ENCODE measurements at places on chromosomes 1 and 21.

DNA sequence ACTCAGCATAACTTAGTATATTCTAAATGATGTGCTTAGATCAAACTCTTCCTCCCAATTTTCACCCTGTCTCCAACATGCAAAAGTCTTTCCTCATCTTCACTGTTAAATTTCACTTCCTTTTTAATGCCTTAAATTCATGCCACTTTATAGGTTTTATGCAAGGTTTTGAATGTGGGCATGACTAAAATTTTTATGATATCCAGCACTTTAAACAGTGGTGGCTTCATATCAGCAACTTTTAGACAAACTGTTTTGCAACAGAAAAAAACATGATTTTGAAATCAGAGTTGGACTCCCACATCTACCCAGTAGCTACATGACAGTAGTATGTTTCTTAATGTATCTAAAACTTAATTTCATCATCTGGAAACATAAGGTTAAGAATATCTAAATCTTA is 84.7 kb upstream of the ZP4 start:
- DNase-seq = no peak

DNA sequence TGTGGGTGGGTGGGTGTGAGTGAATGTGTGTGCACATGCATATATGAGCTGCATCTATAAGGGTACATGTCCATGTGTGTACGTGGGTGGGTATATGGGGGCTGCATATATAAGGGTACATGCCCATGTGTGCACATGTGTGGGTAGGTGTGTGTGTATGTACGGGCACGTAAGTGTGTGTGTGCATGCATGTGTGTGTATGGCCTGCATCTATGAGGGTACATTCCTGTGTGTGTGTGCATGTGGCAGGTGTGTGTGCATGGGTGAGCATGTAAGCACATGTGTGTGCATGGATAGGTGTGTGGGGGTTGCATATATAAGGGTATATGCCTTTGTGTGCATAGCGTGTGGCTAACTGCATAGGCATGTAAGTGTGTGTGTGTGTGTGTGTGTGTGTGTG is 181.0 kb upstream of the ARHGEF16 start:
- DNase-seq = no peak

GRCh38 chr1:234340528-234340927 is 32.7 kb upstream of the COA6 start:
- DNase-seq = no peak

- DNase-seq = no peak
Observed at GRCh38 chr1:204480515-204480914, 14.1 kb downstream of the PIK3C2B start.

- DNase-seq = no peak
Observed at GRCh38 chr1:175385316-175385715, 192.7 kb upstream of the KIAA0040 start.

- no peak for DNase-seq
Observed at GRCh38 chr1:88509379-88509778, 174.7 kb upstream of the PKN2 start.

GRCh38 chr21:21279193-21279901 is 281.1 kb downstream of the NCAM2 start:
- DNase-seq = no peak

- DNase-seq = no peak
Observed at GRCh38 chr1:7263021-7263960, 478.0 kb downstream of the CAMTA1 start.

- DNase-seq = no peak
Observed at GRCh38 chr1:151964510-151964909, 29.1 kb downstream of the S100A10 start.
